ENCODE measurements at places on chromosomes 11 and 22.
A peak's percentile ranks its signal among the peaks of the same experiment; 100 is the strongest.

DNA sequence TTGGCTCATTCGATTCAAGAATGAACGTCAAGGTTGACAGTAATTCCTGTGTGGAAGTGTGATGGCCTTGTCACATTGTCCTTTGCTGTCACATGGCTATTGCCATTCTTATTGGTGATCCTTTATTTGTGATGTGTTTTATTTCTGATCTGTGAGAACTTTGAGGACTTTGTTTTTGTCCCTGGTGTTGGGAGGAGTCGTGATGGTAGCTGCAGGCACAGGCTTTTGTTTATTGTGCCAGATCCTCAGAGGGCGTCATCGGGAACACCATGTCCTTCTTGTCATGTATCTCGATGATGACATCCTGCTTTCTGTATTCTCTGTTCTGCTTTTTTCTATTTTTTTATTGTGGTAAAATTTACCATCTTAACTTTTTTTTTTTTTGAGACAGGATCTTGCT is 5.6 kb downstream of the PICK1 start:
- DNase-seq = no peak

GRCh38 chr22:41842996-41843970 is 10.4 kb downstream of the SREBF2 start:
- DNase-seq = no peak

DNA sequence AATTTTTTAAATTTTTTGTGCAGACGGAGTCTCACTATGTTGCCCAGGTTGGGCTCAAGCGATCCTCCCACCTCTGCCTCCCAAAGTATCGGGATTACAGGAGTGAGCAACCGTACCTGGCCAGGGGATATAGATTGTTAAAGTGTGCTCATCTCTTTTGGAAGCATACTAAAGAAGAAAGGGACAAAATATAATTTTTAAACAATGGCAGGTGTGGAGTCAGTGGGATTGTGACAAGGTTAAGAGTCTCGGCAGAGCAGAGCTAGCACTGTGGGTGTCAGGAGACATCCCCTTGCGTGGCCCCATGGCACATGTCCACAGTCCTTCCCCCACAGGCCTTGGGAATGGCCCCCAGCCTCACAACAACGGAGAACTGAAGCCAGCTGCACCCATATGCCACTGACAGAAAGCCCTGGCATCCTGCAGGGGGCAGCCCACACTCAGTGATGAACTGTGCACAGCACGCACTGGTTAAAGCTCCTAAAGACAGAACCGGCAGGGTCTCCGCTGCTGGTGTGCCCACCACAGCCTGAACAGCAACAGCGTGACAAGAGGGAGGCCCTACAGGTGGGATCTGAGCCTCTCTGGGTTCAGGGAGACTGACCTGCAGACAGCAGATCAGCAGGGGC is 29.9 kb downstream of the SERPIND1 start:
- no peak for DNase-seq

DNA sequence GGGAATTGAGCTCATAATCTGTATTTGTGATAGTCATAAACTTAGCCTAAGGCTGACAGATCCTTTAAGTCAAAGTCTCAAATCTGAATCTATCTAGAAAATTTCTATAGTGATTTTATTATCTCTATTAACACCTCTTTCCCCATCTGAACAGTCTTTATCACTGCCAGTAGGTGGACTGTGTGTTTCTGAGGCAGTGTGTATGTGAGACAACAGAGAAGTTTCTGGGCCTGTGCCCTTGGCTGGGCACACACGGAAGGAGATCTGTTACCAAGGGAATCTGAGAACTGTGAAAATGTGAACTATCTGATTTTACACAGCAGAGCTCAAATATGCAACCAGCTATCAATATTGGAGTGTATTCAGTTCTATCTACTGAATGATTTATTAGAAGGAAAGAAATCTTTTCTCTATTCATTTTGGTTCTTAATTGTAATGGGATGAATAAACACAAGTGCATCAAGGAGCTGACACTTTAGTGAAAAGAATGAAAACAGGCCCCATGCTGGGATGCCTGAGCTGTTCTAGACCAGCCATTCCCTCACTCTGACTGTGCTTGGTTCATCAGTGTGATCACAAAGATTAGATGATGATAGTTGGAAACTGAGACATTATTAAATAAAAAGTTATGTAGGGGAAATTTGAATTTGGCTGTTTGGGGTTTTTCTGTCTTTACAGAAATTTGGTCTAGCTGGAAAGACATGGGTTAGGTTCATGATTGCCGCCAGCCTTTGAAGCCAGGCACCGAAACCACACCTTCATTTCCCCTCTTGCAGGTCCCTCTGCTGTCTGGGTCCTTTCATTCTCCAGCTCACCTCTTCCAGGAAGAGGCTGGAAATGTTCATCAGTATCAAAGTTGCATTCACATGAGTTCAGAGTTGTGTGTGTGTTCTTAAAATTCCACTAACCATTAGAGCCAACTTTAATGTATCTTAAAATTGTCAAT is 68.1 kb downstream of the LIF start:
- peak; percentile 43 for DNase-seq

DNA sequence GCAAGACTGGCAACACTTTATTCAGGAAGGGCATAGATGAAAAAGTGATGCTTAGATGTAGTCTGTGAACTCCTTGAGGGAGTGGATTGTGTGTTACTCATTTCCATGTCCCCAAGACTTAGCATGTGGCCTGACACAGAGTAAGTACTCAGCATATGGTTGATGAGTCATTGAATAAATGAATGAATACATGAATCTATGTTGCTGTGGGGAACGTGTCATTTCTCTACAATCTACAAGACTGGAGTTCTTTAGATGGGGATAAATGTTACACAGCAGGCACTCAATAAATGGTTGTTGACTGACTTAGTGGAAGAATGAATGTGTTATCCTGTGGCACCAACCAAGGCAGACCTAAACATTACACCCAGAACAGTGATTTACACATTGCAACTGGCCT is 17.9 kb downstream of the BPIFC start:
- no peak for DNase-seq
